ENCODE measurements at places on chromosomes 11 and 22.

GRCh38 chr11:30481330-30481729, 104.8 kb downstream of the MPPED2 start:
- no peak for DNase-seq

- DNase-seq, result no peak
Observed at GRCh38 chr22:31995807-31996206, 47.3 kb upstream of the SLC5A1 start.

DNA sequence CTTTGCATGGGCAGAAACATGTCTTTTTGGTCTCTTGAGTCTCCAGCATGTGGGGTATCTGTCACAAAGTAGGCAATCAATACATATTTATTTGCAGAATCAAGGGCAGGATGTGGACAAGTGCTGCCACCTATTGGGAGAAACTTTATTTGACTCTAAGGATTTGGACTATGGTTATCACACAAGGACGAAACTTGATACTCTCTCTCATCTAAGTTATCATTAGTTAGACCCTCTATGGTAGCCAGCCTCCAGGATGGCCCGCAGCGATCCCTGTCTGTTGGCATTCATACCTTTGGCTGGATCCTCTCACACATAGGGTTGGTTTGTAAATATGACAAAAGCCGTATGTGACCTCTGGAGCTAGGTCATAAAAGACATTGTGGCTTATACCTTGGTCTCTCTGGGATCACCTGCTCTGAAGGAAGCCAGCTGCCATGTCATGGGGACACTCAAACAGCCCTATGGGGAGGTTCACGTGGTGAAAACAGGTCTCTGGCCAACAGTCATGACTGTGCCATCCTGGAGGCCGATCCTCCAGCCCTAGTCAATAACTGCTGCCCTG, 1.1 kb upstream of the FBXO7 start:
- DNase-seq, result no peak

DNA sequence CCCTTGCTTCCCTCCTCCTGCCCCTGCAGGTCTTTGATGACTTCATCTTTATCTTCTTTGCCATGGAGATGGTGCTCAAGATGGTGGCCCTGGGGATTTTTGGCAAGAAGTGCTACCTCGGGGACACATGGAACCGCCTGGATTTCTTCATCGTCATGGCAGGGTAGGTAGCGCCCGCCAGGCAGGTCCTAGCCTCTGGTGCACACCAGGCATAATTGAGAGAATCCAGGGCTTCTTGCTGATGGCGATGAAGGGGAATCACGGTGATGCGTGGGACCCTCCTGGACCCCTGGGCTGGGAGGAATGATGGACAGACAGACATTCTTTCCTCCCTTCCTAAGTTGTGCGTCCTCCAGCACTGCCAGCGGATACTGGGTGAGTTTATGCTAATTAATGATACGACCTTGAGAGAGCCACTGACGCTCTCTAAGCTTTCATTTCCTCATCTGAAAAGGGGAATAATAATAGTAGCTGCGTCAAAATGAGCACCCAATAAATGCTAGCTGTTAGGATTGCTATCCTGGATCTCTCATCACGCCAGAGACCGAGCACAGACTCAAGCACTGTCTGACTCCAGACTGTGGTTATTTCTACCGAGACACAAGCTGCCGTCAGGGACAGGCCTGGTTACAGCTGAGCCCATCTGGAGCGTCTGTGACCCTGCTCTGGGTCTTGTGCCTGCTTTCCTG, 30.1 kb downstream of the CACNA1I start:
- no peak for DNase-seq

DNA sequence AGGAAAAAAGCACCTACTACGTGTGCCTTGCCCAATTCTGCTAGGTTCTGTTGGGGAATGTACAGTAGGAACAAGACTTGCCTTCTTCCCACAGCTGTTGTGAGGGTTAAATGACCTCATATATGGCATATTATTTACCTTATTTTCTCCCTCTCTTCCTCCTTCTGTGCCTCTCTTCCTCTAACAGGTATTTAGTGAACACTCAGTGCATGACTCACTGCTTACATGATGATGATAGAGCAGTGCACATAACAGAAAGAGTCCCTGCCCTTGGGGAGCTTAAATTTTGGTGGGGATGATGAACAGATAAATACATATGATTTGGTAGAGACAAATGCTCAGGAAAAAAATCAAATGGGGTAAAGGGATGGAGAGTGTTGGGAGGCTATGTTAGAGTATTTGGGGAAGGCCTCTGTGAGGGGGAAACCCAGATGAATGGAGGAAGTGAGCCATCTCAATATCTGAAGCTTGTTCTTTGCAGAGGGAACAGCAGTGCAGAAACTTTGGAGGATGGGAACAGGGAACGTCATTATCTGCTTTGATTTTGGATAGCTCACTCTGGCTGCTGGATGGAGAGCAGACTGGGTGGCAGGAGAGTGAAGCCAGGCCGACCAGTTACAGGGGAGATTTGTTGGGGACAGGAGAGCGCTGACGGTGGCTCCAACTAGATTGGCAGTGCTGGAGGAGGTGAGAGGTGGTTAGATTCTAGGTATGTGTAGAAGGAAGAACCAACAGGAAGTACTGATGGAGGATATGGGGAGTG, 95.5 kb upstream of the TENM4 start:
- no peak for DNase-seq

GRCh38 chr11:78925387-78925786, 350.7 kb upstream of the NARS2 start:
- DNase-seq, result no peak

GRCh38 chr11:74612877-74613276, 20.5 kb downstream of the POLD3 start:
- no peak for DNase-seq

GRCh38 chr11:61815790-61816735, 740 bp downstream of the FADS1 start:
- DNase-seq, result peak; percentile 60

DNA sequence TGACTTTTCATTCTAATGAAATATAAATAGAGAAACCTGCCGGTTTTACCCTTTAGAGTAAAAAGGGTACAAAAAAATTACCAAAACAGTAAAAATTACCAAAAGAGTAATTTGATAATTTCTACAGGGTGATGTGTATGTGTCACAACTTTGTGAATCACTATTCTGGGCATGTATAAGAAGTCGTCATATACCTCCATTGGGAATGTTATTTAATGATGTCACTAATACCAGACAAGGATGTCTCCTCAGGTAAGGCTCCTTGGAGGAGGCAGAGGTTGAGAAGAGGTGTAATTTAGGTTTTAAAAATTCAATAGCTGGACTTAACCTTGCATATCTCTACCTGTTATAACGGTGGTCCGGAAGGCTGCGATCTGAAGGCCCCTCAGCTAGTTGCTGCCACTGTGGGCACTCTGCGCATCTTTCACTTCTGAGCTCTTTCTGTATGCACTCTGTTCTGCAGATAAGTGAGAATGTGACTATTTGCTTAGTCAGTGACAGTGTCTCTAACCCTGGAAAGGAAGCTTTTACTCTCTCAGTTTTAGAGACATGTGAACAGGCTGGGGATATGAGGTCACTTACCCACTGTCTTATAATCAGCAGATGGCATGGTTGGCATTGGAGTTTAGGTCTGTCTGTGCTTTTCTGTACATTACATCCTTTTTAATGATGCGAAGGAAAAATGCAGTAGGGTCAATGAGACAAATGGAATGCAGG, 987 bp upstream of the NCR3LG1 start:
- DNase-seq, result no peak

- no peak for DNase-seq
Observed at GRCh38 chr22:23058481-23059283, 11.6 kb upstream of the GNAZ start.

DNA sequence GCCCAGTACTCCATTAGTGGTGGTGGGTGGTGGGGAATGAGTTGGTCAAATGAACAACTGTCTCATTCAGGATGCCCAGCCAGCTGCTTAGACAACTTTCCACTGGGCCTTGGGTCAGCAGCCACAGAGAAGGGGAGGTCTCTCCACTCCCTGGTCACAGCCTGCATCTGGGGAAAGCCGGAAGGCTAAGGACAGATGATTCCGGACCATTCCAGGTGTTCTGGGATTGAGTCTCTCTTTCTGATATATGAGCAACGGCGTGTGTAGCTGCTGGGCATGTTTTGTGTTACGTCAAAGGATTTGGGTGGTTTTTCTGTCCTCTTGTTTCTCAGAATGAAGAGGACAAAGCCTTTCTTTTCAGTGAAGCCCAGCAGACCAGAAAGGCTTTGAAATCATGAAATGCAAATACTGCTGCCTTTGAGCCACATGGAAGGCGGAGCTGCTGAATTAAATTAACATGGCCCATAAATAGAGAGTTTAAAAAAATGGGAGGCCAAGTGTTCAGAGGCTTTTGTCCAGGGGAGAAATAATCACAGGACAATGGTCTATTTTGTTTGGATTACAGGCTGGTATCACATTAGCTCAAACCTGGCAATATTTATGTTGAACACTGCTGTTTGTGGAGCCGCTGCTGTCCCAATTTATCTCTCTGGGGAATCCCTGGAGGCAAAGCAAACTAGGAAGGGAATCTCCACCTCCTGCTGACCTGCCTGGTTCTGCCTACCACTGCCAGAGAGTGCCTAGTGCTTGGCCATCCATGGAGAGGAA, 234.4 kb upstream of the E2F8 start:
- no peak for DNase-seq

DNA sequence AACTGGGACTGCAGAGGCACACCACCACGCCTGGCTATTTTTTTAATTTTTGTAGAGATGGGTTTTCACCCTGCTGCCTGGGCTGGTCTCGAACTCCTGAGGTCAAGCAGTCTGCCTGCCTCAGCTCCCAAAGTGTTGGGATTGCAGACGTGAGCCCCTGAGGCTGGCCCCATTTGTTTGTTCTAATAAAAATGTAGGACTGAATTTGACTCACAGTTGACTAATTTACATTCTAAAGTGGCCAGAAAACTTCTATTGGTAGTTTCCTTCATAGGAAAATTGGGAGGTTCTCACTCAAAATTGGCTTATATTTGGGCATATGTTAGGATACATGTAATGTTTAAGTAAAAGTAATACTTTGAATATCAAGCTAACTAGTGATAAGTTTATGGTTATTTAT, 35.0 kb downstream of the PPFIA1 start:
- DNase-seq, result no peak

- DNase-seq, result no peak
Observed at GRCh38 chr22:22684580-22685561, 40.5 kb downstream of the GGTLC2 start.

DNA sequence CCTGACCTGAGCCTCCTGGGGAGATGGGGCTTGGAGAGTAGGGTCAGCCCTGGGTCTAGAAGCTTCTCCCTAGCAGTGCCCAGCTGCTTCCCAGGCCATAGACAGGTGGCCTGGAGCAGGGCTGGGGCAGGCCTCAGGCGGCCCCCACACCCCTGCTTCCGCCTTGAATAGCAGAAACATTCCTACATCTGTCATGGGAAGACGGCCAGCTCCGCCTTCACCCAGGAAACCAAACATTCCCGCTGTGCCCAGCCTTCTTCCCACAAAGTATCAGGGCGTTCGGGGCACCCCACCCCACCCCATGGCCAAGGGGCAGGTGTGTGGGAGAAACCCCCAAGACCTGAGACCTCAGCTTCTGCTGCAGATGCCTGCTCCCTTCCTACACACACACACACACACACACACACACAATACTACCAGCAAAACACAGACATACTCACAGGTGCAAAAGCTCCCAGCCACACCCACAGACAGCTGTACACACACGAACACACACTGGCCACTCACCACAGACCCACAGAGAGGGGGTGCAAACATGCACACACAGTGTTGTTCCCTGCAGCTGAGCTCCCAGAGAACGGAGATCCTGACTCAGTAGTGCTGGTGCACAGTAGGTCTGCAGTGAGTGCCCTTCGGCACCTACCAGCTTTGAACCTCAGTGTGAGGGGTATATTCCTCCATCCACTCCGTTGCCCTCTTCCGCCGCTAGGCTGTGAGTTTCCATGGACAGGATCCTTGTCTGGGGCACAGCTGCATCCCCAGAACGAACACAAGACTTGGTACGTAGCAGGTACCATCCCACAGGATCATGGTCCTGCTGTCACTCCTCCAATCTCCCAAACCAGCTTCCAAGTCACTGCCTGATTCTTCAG, 37.4 kb downstream of the PDGFB start:
- no peak for DNase-seq

DNA sequence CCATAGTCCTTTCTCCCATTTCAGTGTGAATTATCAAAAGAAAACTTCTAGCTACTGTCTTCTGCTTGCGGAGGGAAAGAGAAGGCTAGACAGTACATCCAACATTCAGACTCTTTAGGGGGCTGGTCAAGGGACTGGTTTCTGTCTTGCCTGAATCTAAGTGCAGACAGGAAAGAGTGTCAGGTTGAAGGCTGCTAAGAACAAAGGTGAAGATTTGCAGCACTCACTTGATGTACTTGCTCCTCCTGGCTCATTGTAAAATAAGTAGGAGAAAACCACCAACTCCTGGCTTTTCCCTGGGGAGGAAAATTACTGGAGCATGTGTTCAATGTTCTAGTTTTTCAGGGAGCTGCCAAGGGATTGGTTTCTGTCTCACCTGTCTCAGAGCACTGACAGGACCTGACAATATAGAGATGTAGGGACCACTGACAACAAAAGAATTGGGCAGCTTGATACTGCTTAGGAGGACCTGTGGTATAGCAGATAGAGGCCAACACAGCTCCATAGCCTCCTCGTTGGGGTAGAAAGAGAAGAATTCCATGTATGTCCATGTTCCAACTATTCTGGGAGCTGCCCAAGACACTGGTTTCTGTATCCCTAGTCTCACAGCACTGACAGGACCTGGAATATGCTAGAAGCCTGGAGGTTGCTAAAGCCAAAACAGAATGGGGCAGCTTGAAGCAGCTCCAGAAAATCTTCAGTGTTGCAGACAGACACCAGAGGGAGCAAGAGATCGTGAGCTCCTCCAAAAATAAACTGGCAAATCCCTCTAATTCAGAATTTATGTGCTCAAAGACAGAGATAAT, 39.7 kb upstream of the MMP12 start:
- no peak for DNase-seq

DNA sequence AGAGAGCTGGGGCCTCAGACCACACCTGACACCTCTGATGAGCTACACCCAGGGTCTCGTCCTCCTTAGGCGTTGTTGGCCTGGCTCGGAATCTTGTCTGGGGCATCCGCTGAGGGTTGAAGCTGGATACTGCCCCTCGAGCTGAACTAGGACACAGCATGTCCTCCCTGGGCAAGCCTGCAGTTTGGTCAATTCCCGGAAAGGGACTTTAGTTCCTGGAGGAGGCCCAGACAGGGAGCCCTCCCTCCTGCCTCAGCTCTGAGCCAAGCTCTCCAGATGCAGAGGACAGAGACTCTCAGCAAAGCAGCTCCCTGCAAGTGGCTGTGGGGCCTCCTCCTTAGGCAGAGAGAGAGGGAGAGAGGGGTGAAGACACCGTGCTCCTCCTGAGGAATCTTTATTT, 4.9 kb downstream of the APOL3 start:
- no peak for DNase-seq

- no peak for DNase-seq
Observed at GRCh38 chr22:17576470-17576869, 13.2 kb downstream of the SLC25A18 start.

DNA sequence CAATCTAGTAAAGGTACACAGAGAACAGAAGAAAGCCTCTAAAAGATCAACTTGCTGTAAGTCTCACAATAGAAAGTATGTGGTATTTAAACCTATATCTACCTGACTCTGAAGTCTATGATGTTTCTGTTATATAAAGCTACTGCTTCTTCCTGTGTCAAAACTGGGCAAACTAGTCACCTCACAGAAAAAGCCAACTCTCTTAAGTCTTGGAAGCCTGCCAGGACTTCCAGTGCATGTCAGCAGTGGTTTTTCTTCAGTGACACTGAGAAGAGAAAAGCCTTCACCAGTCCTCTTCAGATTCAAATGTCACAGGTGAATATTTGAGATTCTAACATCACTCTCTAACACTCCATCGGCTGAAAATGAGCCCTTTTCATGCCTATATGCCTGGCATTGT, 808.0 kb downstream of the DLG2 start:
- DNase-seq, result no peak
